Activated B cell treated with CpG ODN at 0.5 μM for 24 hours (primary cell): ENCODE measurements at places on chromosomes 7 and 10. TPM values are rescaled to one million over a fixed set of nuclear protein-coding genes. Genes with fewer than 3 reads are reported as not detected.

DNA sequence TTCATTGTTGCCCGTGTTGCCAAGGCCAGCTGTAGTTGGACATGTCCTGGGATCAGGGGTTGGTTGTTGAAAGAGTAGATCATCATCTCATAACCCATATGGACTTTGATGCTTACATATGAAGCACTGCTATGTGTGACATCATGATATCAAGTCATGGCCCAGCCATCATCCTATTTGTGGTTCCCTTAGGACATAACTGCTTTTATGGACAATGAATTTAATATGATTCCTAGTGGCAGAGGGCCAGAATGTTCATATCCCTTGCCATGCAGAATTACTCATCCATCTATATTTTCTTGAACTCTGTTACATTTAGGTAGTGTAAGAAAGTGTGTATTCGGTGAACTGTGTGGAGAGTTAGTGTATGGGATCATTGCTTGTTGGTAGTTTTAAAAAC is 343.9 kb upstream of the LRGUK start:
- DNase-seq, result no peak

- DNase-seq, result no peak
Measured at GRCh38 chr7:155758348-155758747, 53.9 kb downstream of the SHH start.

DNA sequence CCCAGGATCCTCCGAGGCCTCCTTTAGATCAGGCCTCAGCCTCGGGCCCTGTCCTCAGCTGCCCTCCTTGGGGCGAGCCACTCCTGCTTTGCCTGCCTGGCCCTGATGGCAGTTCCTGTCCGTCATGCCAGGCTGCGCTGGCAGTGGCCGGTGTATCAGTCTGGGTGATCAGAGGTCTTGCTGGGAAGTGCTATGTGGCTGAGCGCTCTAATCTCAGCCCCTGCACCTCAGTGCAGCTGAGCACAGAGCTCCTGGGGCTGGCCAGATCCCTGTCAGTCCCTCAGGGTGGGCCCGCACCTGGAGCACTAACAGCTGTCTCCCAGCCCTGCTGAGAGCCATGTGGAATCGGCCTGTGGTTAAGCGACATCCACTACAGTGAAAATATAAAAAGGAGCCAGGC is 14.8 kb upstream of the CFAP46 start:
- DNase-seq, result no peak

DNA sequence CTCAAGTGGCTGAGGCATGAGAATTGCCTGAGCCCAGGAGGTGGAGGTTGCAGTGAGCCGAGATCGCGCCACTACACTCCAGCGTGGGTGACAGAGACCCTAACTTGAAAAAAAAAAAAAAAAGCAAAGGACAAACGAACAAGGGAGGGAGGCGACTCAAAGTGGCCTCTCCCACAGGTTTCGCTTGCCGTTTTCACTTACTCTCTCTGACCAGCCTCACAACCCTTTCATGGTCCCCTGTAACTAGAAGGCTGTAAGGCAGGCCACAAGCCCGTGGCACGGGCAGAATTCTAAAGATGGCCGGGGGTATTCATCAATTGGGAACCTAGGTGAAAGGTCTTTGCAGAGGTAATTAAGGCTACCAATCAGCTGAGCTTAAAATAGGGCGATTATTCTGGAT is 25.5 kb downstream of the GNA12 start:
- no peak for DNase-seq

GRCh38 chr7:114941692-114942091 is 19.8 kb downstream of the MDFIC start:
- DNase-seq, result no peak

GRCh38 chr10:19142967-19143366 is 94.4 kb downstream of the MALRD1 start:
- no peak for DNase-seq

DNA sequence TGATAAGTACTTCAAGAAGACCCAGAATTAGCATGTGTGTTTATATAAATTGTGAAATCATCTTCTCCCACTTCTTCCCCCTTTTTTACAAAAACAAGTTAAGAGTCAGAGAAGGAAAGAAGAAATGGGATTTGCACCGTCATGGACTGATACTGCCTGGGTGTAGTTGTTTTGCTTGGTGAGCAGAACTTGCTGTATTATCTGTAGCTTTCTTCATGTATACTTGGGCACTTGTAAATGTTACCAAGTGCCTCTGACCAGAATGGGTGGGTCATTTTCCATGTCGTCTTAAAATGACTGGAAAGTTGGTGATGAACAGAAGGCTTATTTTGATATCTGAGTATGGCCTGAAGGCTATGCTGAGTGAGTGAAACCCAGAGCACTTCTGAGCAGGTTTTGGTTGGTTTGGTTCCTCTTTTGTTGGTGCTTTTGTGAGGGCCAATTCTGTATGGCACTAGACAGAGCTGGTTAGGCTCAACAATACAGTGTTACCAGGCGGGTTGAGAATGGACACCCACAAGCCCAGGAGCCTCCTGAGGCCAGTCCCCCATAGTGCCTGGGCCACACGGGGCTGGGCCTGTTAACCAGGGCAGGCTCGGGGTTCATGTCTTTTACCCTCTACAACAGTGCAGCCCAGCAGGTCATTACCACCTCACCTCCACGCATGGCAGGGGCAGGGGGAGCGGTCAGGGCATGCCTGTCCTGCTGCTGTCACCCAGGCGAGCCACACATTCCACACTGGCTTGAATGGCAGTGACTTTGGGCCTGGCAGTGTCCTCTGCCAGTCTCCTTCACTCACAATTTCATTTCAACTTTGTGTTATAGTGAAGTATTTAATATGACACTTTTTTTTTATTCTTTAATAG is 115.1 kb downstream of the CCNY start:
- no peak for DNase-seq

DNA sequence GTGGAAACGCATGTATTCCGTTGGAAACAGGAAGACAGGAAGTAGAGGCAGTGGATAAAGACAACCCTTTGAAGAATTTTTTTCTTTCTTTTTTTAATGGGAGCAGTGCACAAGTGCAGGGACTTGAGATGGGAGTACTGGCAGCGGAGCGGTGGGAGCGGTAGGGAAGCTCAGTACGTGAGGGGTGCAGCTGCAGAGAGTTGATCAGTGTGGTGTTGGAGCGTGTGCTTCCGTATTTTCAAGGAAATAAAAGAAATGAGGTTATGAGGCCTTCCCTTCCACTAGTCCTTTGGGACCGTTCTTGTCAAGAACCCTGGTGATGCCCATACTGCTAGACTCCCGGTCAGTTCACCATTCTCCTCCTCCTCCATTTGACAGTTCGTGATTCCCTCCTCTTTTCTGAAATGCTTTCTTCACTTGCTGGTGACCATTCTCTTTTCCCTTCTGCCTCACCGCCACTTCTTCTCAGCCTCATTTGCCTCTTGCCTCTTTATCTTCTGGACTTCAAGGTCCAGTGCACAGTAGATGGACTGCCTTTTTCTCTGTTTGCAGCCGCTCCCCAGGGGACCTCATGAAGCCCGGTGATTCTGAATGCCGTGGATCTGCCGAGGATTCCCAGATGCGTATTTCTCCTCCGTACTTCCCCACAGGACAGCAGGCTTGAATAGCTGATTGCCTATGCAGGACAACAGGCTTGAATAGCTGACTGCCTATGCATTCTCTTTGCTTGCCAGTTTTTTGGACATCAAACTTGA is 39.1 kb upstream of the TMEM236 start:
- DNase-seq, result no peak

DNA sequence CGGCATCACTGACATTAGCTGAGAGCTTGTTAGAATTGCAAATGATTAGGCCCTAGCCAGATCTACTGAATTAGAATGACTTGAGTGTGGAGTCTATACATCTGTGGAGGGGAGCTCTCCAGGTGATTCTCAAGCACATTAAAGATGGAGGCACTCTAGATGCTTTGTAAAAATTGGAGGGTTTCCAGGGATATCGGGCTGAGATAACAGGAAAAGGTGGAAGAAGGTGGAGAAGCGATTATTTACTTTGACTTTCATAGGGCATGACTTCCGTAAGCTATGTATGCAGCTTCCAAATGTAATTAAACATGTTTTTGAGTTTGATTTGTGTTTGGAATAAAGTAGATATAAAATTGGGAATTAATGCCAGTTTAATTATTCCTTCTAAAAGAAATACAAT is 235.0 kb upstream of the PTN start:
- no peak for DNase-seq

- no peak for DNase-seq
Measured at GRCh38 chr7:158382363-158383254, 205.0 kb downstream of the PTPRN2 start.

GRCh38 chr10:77881636-77882035 is 44.9 kb downstream of the DLG5 start:
- no peak for DNase-seq

- no peak for DNase-seq
Measured at GRCh38 chr10:89228146-89228545, 21.0 kb upstream of the CH25H start.

GRCh38 chr10:59358576-59358975 is 3.8 kb downstream of the FAM13C start:
- DNase-seq, result no peak

- peak; percentile 10 for DNase-seq
Measured at GRCh38 chr10:48463318-48464003, 141.4 kb downstream of the ARHGAP22 start.

GRCh38 chr10:58436071-58436470 is 50.9 kb downstream of the TFAM start:
- no peak for DNase-seq

GRCh38 chr7:41679566-41679965 is 23.3 kb downstream of the INHBA start:
- DNase-seq, result no peak

- DNase-seq, result no peak
Measured at GRCh38 chr7:50208378-50208982, 96.0 kb upstream of the IKZF1 start.

GRCh38 chr7:108653526-108653925 is 83.9 kb downstream of the DNAJB9 start:
- DNase-seq, result no peak

DNA sequence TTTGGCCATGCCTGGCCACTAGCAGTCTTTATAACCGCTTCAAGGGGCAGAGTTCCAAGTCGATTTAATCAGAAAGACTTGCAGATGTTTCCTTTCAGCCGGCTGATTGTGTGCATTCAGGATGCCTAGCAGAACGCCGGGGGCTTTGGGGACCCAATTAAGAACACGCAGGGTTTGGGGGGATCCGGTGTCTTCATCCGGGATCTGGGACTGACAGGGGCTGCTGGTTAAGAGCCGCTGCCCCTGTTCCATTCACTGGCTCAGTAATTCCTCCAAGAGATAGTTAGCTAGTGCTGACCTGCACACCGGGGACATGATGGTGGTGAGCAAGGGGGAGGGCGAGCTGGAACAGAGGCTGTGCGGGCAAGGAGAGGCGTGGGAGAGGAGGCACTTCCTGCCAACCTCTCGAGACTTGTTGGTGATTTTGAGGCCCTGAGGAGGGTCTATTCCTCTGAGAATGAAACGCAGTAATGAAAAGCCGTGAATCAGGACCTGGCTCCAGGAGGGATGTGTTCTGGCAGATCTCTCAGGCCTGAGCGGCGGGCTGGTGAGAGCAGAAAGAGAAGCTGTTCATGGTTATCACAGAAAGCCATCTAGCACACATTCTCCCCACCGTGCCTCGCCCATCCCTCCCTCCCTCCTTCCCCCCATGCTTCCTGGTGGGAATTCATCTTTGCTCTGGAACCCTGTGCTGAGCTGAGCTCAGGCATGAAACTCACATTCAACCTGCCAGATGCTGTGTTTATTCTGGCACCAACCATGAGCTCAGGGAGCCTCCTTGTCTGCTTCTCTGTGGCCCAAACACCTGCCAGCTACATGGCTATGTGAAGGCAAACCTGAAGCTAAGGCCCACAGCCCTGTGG is 152.0 kb downstream of the CCDC3 start:
- DNase-seq, result no peak

GRCh38 chr10:72649291-72649690 is 23.4 kb upstream of the MICU1 start:
- no peak for DNase-seq

DNA sequence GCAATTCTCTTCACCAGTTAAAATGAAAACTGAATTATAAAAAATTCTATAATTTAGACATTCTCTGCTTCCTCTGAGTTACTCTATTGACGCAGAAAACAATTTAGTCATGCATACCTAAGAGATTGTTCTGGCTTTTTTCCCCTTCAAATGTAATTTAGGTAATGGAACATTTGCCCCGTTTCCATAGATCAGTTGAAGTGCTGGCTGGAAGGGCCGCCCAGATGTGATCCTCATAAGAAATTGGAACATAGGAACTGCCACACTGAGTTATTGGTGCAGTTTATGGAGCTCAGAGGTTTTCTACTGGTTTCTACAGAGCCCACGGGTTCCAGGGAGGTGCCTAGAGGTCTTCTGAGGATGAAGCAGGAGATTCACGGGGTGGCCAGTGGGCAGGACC is 581.7 kb downstream of the SDK1 start:
- DNase-seq, result no peak

- DNase-seq, result no peak
Measured at GRCh38 chr7:154183482-154183881, 131.3 kb downstream of the DPP6 start.

DNA sequence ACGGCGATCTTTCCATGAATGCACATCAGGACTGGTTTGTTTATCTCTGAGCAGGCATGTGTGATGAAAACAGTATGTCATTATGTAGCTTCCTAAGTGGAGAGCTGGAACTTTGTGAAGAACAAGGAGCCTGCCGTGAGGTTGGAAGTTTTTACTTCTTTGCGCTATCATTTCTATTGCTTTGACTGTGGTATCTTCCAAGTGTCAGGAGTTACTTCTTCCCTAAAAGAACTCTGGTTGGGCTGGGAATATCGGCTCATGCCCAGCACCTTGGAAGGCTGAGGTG is 167.4 kb upstream of the AHR start:
- no peak for DNase-seq

GRCh38 chr7:80841423-80841955 is 77.4 kb downstream of the SEMA3C start:
- DNase-seq, result no peak

- DNase-seq, result no peak
Measured at GRCh38 chr7:35419391-35419755, 165.5 kb upstream of the TBX20 start.

DNA sequence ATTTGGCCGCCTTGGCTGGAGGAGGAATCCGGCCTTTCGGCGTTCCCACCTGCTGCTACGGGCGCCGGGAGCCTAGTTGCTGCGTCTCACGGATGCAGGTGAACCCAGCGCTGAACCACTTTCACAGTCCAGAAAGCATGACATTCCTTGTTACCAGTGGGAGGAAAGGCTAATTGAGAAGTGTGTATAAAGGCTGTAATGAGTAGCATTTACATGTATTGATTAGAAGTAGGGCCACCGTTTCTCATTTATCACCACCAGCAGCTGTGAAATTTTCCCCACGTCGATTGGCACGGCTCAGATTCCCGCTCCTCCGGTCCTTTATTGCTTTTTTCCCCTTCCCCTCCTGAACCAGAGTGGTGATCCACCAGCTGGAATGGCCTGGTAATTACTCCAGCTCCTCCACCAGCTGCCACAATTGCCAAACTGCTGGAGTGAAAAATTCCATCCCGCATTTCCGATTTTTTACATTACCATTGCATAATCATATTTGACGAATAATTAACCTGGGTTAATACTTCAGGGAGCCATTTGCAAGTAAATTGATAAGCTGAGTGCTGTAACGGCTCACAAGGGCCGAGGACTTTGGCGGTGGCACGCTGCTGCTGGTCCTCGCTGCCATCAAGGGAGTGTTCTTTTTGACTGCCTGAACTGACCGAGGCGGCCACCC is 153.3 kb downstream of the POU6F2 start:
- no peak for DNase-seq

The NPTX2 gene
- total RNA-seq, result 0.15 TPM in 1 of 2 replicates, not detected in the other

The PAXIP1 gene
- total RNA-seq, result 13.0 and 15.2 TPM in 2 replicates

The PGAM2 gene
- total RNA-seq, result 1.1 and 1.2 TPM in 2 replicates

The PAPOLB gene
- total RNA-seq, result 0.07 TPM in 1 of 2 replicates, not detected in the other

The MEIG1 gene
- 0.49 and 0.54 TPM in 2 replicates for total RNA-seq

The TACR2 gene
- total RNA-seq, result not detected in 2 replicates
